ENCODE measurements at places on chromosomes 11 and 22.

DNA sequence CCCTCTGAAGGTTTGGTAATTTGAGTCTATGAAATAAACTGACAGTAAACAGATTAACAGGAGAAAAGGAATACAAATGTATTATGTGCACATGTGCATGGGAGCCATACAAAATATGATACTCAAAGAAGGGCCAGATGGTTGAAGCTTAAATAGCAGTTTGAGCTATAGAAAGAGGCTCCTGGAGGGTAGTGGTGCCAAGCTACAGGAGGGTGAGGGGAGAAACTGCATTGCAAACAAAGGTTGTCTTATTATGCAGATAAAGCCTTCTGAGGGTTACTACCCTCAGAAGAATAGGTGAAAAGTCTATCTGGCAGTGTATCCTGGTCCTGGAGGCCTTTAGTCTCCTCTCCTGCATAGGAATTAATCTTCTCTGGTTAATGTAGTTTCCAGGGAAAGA is 267.3 kb upstream of the MPPED2 start:
- no peak for DNase-seq

GRCh38 chr22:45540122-45540521 is 37.4 kb downstream of the FBLN1 start:
- no peak for DNase-seq

- DNase-seq: no peak
Observed at GRCh38 chr22:48795664-48796063, 1032.0 kb downstream of the BRD1 start.

DNA sequence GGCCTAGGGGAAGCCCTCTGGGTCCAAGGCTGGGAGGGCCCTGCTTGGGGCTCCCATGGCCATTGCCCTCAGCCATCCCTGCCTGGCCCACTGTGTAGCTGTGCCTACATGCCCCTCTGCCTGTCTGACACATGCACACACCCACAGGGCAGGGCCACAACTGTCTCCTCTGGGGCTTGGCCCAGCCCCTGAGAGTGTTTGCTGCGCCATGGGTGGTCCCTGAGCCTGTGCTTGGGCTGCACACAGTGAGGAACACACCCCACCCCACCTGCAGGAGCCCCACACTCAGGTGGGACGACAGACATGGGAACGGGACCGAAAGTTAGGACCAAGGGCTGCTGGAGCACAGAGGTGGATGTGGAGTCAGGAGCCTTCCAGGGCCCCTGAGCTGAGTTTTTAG is 489.5 kb downstream of the TBC1D22A start:
- no peak for DNase-seq

DNA sequence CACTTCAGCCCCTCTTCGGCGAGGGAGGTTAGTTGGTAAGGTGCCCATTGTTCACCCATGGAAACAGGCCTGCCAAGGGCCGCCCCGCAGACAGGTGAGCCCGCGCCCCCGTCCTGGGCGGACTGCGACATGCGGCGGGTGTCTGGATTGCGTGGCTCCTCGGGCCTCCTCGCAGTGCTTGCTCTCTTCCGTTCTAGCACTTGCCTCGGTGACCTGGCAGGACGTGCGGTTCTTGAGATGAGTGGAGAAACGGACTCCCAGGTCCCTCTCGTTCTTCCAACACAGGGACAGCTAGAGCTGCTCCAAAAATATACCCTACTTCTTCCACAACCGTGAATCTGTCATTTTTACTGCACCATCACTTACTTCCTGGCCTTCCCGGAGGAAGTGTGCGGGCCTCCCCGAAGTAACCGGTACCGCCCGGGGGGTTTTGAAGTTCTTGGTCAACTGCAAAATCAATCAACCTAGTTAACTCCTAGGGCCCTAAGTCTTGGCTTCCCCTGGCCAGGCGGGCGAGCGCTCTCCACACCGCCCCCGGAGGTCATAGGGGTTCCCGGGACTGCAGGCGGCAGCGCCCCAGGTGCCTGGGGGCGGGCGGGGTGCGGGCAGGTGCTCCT is 745 bp upstream of the ZBTB44 start:
- DNase-seq: peak; percentile 63

GRCh38 chr22:42897960-42898359 is 40.9 kb upstream of the ARFGAP3 start:
- no peak for DNase-seq

DNA sequence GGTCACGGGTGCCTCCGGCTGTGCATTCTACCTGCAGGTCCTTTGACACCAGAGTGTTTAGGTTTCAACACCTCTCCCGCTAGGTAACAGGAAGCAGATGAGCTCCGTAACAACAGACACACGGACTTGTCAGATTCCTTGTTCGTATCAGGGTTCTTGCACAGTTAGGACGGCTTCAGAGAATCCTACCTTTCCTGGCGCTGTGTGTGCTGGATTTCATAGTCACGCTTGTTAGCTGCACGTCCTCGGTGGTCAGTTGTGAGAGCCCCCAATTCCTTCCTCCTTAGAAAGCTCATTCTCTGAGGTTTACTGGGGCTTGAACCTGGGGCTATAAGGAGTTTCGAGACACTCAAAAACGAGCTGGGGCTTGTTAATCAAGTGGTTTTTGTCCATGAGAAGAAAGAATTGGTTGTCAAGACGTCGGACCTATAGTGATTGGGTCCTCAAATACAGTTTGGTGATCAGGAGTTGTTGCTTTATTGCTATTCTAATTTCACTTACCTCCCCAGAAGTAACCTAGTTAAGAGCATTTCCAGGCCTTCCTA is 664 bp downstream of the DDB2 start:
- DNase-seq: peak; percentile 90

GRCh38 chr11:116579857-116580727 is 192.7 kb downstream of the BUD13 start:
- DNase-seq: peak; percentile 58

DNA sequence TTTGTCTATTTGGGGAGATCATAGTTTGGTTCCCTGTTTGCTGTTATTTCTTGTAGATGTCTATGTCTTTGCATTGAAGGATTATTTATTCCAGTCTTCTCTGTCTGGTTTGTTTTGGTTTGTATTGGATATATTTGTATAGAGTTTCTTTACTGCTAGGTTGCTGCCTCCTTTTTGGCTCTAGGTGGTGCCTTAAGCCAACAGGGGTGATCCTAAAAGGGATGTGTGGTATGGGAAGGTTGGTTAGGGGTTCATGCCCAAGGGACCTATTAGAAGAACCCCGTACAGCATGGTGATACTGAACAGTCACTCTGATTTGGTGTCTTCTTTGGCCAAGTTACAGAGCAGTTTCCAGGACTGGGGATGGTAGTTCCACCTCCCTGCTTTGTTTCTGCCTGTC is 36.4 kb upstream of the PGR start:
- DNase-seq: no peak

DNA sequence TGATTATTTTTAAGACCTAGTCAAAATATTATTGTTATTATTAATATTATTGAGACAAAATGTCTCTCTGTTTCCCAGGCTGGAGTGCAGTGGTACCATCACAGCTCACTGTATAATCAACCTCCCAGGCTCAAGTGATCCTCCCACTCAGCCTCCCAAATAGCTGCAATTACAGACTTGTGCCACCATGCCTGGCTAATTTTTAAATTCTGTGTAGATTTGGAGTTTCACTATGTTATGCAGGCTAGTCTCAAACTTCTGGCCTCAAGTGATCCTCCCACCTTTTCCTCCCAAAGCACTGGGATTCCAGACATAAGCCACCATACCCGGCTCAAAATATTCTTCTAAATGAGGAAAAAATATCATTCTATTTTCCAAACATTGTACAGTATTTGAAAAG is 37.0 kb downstream of the SLC36A4 start:
- no peak for DNase-seq

GRCh38 chr11:79285756-79286155 is 155.1 kb downstream of the TENM4 start:
- no peak for DNase-seq

DNA sequence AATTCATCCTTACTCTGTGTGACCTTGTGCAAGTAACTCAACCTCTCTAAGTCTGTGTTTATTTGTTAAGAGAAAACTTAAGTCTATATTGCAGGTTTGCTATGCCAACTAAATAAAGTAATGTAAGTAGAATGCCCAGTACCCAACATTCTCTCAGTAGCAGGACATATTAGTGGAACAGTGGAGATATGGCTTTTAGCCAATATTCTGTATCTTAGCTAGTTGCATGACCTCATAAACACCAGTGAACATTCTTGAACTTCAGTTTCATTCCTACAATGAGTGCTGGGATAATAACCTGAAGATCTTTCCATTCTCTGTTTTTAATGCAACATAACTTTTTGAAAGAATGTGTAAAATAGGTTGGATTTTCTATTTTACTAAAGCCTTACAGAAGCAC is 77.0 kb downstream of the RAB38 start:
- no peak for DNase-seq

DNA sequence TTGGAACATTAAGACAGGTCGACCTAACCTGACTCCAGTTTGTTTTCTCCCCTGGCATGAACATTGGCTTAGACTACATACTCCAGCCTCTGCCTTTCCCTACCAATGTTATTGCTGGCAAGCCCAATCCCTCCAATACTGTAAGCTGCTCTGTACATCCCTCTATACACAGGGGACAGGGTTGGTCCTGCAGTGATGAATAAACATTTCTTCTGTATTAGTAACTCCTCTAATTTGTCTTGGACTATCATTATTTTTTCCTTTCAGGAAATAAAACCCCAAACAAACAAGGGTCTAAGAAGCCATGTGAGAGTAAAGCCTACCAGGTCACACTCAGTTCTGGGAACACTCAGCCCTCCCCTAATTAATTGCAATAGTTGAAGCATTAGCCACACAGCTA is 35.1 kb upstream of the FJX1 start:
- no peak for DNase-seq

DNA sequence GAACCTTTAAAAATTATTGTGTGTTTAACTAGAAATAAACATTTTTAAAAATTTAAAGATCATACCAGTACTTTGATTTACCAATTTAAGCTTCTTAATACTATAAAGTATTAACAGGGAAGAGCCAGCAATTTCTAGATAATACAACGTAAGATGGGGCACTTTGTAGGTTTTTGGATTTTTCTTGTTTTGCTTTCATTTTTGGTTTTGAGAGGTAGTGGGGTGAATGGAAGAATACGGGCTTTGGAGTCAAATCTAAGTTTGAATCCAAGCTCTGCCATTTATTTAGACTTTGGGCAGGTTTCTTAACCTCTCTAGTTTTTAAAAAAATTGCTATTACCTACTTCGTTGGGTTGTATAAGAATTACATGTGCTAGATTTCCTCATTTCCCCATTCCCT is 44.9 kb downstream of the CSTPP1 start:
- no peak for DNase-seq

GRCh38 chr11:9072626-9073176 is 18.7 kb downstream of the SCUBE2 start:
- no peak for DNase-seq

DNA sequence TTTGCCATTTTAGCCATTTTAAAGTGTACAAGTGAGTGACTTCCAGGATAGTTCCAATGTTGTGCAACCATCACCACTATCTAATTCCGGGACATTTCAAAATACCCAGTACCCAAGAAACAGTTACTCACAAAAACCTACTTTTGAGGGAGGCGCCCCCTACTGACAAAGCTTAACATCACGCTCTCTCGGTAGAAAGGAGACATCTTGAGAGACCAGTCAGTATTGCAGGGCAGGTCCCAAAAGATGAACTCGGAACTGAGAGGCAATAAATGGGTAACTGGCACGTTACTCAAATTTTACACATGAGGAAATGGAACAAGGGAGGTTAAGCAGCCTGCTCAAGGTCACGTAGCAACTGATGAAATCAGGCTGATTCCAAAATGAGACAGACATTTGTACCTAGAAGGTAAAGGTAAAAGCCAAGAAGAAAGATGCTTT is 50.0 kb upstream of the POU2AF1 start:
- DNase-seq: peak; percentile 71

DNA sequence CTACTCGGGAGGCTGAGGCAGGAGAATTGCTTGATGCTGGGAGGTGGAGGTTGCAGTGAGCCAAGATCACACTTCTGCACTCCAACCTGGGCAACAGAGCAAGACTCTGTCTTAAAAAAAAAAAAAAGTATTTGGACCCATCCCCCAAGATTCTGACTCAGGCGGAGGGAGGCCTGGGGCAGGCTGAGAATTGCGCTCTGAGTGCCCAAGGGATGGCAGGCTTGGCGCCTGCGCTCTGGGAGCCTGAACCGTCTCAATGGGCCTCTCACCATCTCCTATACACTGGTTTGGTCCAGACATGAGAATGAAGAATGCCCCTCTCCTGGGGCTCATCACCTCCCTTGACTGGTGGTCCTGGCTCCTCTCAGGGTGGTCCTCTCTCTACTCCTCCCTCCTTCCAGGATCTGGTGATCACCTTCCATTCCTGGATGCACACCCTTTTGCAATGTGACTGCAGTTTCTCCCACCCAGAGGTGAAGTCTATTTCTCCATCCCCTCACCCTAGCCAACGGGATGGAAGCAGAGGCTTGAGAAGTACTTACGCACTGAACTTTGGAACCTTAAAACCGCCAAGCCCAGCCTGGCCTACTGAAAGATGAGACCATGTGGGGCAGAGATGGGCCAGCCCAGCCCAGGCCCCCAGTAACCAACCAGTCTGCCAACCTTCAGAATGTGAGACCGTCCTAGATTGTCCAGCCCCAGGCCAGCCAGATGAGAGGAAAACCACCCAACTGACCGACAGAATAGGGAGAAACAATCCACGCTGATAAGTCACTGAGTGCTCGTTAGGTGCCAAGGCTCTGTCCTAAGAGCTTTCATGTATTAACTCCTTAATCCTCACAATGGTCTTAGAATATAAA is 4.9 kb downstream of the POLR3H start:
- DNase-seq: no peak

- DNase-seq: no peak
Observed at GRCh38 chr11:2217211-2218030, 45.8 kb upstream of the TH start.

GRCh38 chr11:66317723-66318599 is 1.1 kb upstream of the CD248 start:
- peak; percentile 80 for DNase-seq

DNA sequence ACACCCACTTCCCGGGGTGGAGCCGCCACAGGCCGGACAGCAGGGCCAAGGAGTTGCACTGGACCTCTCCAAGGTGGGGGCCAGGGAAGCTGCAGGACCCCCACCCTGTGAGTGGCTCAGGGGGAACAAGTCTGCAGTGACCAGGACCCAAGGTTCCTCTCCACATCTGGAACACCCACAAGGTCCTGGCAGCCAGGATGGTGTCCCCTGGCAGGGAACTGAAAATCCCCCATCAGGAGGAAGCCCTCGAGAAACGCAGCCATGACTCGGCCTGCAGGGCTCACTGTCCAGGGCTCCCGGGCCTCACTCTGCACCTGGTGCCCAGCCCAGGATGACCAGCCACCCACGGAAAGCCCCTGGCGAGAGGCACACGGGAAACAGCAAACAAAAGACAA is 11.5 kb downstream of the RNH1 start:
- no peak for DNase-seq

GRCh38 chr22:48758881-48759875 is 1068.5 kb downstream of the BRD1 start:
- DNase-seq: no peak

DNA sequence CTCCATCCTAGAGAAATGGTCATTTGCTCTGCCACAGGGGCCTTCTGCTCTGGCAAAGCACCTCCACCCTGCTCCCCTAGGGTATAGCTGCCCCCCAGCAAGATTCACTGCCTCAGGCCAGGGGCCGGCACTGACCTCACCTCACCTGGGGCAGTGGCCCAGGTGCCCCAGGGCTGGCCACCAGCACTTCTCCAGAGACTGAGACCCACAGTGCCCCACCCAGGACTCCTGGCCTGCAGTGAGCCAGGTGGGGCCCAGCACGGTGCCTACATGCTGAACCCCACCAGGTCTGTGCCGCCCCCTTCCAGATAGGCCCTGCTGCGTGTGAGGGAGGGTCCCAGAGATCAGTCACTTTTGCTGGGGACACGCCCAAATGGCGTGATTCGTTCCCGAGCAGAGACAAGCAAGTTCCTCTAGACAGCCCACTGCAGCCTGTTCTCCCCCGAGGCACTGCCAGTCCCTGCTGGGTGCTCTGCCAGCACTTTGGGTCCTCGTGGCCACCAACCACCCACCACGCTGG is 10.8 kb downstream of the GNB1L start:
- DNase-seq: no peak
